ENCODE measurements at places on chromosomes 13 and 19.

DNA sequence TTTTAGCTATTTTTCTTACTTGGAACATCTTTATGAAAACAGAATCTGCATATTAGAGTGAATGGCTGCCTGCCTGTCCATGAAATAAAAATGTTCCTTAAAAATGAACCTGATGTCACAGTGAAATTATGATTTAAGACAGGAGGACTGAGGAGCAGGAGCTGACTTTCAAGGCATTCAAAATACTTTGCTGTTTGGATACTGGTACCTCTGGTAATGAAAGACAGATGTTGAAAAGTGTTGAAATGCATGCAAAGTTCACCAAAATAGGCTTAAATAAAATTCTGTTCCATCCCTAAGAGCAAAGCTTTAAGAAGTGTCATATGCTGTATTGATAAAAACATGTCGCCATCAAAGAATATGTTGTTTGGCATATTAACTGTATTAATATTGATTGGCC, 1.7 kb downstream of the ARHGEF7 start:
- no peak for DNase-seq

- DNase-seq, result no peak
Measured at GRCh38 chr13:104327211-104327610, 1261.0 kb upstream of the SLC10A2 start.

- DNase-seq, result no peak
Measured at GRCh38 chr13:75279834-75280369, 202.1 kb downstream of the TBC1D4 start.

DNA sequence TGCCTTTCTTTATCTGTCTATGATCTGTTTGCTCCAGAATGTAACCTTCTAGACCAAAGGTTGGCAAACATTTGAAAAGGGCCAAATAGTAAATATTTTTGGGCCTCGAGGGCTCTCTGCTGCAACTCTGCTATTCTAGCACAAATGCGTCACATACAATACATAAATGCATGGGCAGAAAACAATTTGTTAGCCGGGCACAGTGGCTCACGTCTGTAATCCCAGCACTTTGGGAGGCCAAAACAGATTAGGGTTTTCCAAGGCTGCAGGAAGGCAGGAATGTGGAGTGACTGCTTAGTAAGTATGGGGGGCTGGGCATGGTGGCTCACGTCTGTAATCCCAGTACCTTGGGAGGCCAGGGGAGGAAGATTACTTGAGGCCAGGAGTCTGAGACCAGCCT, 21.9 kb upstream of the EVI5L start:
- DNase-seq, result no peak

DNA sequence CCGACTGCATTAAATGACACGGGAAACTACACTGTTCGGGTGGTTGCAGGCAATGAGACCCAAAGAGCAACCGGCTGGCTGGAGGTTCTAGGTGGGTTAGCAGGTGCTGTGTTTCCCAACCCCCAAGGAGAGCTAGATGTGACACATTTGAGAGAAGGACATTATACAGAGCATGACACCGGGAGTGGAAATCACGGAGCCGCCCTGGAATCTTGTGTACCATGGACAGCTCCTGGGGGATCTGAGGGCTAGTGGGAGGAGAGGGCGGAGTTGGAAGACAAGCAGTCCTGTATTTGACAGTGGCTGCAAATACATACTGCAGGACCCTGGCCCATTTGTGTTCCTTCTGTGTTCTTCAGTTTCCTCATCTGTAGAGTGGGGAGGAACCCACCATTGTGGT, 2.3 kb downstream of the CEACAM18 start:
- DNase-seq, result no peak

- no peak for DNase-seq
Measured at GRCh38 chr19:5627395-5627904, 4.6 kb downstream of the SAFB start.

DNA sequence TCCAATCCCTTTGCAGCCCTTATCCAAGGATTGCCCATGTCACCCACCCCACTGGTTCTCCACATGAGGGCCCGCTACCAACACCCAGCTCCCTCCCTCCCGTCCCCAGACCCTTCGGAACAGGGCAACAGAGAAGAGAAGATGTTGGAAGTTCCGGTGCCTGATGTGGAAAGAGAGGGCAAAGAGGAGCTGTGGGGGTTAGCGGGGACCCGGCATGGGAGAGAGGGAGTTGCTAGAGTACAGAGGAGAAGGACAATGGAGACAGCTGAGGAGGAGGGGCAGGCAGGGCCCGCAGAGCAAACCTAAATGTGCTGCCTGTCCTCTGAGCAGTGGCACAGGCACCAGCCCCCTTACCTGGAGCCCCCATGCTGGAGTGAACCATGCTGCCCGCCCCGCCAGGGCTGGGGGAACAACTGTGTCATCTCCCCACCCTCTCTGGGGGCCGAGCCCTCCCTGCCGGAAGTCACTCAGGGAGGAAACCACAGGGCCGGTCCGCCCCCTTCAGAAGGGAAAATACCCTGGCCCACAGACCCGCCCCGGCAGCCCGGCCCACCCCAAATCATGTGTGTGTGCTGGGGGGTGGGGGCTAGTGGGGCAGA, at the start of gene POU2F2:
TSS of gene POU2F2 (minus strand) at position 417 of the 599 bp plus-strand sequence. CDS start at position 382, 35 bp downstream.
- DNase-seq, result peak; percentile 88
